NCI-H1092 (cell line): ENCODE measurements at places on chromosomes 16 and 17.

DNA sequence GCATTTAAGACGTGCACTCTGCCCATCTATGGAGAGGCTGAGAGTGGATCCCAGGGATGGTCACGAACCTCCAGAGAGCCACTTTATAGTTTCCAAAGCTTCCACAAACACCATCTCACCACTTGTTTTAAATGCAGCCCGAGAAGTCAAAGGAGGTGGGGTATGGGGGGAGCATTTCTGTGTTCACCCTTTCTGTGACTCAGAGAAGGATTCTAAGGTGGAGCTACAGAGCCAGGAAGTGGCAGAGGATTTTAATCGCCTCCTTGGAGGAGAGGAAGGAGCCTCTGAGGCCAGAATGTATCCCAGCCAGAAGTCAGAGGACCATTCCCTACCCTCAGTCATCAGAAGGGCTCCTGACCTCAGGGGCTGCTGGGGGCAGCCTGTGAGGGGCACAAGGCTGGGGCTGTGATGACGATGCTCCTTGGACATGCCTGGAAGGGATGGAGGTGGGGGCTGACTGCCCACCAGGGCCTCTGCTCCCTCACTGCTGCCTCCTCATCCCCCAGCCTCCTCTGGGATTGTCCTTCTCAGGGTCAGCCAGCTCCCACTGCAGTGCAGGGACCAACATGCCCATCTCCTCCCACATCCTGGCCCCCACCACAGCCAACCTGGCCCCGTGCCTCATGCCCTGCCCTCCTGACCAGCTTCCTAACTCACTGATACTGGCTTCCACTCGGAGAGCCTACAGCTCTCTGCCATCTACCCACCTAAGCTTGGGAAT is 2.8 kb downstream of the XYLT2 start:
- DNase-seq: no peak

GRCh38 chr16:88723911-88724310 is 17.6 kb downstream of the CTU2 start:
- no peak for DNase-seq

DNA sequence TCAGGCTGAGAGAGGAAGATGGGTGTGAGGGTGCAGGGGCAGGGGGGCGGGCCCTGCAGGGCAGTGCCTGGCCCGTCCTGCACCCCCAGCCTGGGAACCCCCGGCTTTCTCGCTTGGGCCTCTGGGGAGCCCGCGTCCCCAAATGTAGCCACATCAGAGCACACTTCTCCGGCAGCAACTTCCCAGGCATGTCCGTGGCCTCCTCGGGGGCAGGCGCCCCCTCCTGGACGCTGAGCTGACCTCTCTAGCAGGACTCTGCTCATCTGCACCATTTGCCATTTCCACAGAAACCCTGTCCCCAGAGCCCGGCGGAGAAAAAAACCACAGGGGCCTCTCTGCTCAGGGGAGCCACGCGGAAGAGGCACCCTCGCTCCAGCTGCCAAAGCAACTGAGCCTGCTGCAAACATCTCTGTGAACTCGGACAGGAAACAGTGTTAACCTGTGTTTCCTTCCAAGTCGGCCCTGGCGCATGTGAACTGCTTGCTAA is 63.4 kb downstream of the KLHDC4 start:
- DNase-seq: no peak

DNA sequence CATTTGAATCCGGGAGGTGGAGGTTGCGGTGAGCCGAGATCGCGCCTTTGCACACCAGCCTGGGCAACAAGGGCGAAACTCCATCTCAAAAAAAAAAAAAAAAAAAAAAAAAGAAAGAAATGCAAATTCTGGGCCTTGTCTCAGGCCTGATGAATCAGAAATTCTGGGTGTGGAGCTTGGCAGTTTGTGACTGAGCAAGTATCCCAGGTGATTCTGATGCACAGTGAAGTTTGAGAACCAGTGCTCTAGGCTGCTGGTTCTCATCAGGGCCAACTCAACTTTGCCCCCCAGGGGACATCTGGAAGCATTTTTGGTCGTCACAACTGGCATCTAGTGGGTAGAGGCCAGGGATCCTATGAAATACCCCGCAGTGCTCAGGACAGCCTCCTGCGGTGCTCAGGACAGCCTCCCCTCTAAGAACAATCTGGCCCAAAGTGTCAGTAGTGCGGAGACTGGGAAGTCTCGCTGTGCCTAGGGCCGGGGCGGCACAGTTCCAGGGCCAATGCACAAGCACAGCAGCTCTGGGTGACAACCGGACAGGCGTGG is 55.9 kb downstream of the SDK2 start:
- no peak for DNase-seq

DNA sequence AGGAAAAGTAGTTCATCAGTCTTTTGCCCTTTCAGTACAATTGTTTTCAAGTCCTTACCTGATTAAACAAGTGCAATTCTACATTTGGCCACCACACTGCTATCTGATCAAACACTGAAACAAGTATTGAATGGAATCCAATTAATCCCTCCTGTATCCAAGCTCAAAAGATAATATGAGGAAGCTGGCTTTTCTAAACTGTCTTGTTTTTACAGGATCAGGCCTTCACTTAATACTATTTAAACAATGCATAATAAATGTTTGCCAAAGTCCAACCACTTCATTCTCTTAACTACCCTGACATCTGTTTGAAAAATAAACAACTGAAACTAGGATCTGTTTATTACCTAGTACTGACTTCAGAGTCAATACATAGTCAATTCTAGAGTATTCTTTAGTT is 131.6 kb downstream of the MRTFB start:
- peak; percentile 24 for DNase-seq

DNA sequence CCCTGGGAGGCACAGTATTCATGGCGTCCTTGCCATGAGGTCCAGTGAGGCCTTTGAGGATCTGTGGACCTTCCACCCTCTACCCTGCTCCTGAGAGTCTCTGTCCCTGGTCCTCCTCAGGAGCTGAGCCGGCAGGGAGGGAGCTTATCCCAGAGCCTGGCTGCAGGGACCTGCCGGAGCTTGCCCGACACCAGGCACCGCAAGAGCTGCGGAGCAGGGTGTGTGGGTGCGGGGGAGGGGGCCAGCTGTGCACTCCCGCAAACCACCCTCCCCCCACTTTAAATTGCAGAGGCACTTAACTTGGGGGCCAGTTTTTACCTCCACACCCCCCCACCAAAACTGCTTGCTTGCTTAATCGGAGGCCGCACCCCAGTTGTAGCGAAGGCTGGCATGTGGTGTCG is 609 bp upstream of the ZNF750 start:
- no peak for DNase-seq

GRCh38 chr17:22517716-22518115 is 825.4 kb downstream of the KCNJ18 start:
- DNase-seq: no peak

DNA sequence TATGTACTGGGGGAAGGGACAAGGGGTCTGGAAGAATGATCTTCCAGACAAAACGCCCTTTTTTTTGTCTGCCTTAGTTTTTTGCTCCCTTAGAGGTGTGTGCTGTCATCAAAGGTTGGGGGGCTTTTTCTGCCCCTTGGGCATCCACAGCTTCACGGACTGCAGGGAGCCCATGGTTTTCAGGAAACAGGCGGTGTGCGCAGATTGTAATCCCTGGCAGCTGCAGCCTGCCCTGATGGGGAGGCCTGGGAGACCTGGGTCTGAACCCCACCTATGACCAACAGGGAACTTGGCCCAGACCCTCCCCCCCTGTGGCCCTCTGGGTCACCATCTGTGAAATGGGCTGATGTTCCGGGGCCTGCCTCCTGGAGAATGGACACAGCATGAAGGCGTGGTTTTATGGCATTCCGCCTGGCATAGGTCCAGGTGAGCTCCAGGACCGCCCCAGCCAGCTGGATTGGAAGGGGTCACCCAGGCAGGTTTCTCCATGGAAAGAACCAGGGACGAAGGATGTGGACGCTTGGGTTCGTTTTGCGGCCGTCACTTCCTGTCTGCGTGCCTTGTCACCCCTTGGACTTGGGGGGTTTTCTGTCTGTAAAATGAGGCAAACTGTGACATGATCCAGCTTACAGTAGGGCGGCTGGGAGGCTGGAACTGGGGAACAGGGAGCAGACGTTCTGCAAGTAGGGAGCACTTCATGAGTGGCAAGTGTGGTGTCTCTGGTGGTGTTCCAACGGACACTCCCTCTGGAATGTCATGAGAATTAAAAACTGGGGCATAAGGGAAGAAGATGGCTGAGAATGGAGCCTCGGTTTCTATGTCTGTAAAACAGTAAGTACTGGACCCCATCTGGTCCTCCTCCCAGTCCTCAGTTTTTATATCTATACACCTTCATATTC is 1.5 kb downstream of the CPNE2 start:
- DNase-seq: no peak

- no peak for DNase-seq
Measured at GRCh38 chr17:12659500-12659899, 6.2 kb upstream of the MYOCD start.

- DNase-seq: no peak
Measured at GRCh38 chr16:31899505-31899904, 25.9 kb downstream of the ZNF267 start.

DNA sequence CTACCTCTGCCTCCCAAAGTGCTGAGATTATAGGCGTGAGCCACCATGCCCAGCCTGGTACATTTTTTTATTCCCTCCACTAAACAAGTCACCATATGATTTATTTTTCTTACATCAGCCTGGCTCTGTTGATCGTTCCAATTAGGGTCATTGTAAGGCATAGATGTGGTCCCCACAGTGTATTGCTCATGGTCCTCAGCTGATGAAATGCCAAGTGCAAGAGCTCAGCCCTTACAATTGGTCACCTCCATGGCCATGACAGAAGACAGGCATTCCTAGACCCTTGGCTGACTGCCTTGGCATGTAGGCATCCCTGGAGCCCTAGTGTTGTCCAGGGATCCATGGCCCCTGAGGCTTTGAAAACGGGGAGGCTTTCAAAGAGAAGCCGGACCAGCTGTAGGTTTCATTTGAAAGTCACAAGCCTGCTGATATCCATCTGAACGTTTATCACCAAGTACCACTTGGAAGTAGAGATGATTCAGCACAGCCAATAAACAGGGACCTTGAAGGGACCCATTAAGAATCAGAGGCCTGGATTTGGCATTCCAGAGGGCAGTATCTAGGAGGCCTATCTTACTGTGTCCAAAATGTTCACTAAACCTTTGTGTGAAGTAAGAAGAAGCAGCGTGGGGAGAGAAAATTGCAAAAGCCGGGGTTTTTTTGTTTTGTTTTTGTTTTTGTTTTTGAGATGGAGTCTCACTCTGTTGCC is 20.6 kb upstream of the PRKCA start:
- DNase-seq: no peak

DNA sequence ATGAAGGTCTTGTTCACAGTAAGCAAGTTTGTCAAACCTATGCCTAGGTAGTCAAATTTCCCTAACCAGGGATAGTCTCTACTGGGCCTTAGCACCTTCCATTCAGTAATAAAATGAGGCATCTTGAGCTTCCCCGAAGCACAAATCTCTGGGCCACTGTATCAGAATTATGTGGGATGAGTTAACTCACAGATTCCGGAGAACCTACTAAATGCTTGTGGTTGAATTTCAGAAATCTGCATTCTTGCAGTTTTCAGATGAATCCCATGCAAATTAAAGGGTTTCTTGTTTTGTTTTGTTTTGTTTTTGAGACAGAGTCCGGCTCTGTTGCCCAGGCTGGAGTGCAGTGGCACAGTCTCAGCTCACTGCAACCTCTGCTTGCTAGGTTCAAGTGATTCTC is 478.8 kb upstream of the HSBP1 start:
- no peak for DNase-seq

GRCh38 chr17:67759355-67760171 is 41.8 kb downstream of the NOL11 start:
- no peak for DNase-seq

DNA sequence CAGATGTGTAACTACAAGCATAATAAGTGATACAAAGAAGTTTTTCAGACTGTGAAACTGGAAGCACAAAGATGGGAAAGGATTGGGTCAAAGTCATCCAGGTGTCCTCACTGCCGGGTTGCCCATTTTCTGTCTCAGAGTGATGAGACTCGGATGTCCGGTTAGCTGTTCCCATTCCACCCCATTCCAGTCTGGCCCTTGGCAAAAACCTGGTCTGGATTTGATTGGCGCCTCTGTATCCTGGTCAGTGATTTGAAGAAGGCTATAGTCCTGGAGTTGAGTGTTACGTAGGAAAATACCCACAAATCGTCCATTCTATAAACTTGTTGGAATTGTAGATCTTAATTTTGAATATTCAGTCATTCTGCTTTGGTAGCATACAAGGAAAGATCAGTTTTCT is 19.9 kb upstream of the PHKG2 start:
- no peak for DNase-seq

DNA sequence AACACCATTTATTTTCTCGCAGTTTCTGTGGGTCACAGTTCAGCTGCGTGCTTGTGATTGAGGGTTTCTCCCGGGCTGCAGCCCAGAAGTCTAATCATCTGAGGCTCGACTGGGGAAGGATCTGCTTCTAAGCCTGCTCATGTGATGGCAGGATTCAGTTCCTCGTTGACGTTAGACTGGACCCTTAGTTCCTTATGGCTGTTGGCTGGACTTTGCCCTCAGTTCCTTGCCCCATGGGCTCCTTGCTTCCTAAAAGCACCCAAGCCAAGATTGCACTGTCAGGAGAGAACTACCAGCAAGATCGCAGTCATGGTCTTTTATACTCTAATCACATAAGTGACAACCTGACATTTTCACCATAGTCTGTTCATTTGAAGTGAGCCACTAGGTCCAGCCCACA is 250.0 kb downstream of the PRKCA start:
- DNase-seq: no peak

GRCh38 chr17:8004899-8005298 is 2.5 kb downstream of the GUCY2D start:
- no peak for DNase-seq

- DNase-seq: no peak
Measured at GRCh38 chr17:78661093-78661770, 84.0 kb upstream of the DNAH17 start.

DNA sequence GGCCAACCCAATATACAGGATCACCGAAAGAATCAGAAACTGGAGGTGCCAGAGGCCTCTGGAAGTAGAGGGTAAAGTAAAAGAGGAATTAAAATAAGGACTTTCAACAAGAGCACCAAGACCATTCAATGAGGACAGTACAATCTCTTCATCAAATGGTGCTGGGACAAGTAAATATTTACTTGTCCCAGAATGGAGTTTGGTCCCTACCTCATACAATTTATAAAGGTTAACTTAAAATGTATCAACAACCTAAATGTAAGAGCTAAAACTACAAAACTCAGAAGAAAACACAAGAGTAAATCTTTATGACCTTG is 56.5 kb downstream of the USP31 start:
- no peak for DNase-seq

DNA sequence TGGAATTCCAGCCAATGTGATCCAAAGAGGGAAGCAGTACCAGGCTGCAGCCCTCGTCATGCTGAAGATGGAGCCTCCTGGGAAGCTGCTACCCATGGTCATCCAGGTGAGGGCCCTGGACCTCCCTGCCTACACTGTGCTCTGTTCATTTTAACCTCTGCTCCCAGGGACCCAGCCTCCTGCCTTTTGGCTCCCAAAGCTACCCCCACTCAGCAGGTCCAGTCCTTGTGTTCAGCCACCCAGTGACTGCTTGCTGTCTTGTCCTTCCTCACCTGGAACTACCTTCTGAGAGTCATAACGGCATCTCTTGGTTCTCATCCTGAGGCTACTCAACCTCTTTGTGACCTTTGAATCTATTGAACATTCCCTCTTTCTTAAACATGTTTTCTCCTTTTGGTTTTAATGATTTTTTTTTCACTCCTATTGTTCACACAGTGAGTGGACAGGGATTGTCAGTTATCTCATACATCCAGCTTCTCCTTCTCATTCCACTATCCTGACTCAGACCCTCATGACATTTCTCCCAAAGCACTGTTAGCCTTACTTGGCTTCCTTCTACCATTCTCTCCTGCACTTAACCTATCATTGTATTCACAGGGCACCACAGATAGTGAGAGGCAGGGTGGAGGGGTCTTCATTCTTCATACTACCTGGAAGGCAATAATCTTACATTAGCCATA is 53.3 kb downstream of the GOSR1 start:
- no peak for DNase-seq
